ENCODE measurements at places on chromosomes 5 and 9. TPM values are rescaled to one million over a fixed set of nuclear protein-coding genes. Genes with fewer than 3 reads are reported as not detected.

DNA sequence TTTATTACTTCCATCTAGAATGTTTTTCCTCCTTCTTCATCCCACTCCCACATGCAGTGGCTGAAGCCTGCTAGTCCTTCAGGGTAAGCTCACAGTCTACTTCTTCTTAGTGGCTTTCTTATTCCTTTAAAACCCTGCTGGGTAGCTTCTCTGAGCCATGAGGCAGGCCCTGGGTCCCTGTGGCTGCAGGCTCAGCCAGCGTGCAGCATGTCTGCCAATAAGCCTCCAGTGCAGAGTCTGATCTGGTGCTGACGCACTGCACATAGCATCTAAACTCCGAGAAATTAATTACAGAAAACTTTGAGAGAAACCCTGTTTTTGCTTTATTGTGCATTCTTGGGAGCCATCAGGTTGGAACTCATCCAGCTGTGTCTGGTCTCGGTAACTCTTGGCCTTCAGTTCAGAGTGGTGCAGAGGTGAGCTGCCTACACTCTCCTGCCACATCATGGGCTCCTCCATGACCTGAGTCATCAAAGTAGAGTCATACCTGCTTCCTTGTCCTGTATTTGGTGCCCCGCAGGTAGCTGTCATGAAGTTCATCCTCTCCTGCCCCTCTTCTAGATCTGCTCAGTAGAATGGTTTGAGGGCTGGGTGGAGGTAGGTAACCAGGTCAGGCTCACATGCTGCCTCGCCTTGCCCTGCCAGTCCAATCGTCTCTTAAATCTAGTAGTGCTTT lies 339.4 kb downstream of the KDM4C start:
- no peaks in the 10 kb centered on the region for H3K36me3 ChIP-seq
- peaks cover 11% of the 10 kb centered on the region for H3K4me1 ChIP-seq
- H3K4me3 ChIP-seq, result no peak overlapping the region
- no peaks in the 10 kb centered on the region for H3K27me3 ChIP-seq
- no peak overlapping the region for H3K27ac ChIP-seq

DNA sequence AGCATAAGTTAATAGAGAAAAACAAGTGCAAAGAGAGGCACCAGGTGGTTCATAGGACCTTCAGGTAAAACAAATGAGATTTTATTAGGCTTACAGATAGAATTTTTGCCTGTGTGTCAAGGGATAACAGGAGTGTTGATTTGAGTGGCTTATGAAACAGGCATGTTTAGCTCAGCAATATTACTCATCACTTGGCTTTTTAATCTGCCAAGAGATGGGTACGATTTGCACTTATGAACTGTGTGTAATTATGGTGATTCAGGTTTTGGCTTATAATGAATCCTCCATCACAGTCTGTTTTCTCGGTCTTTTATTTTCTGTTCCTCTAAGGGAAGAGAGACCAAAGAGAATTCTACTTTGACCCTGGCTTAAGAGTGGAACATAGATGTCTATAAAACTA lies 199.3 kb downstream of the DMRTA1 start:
- H3K27me3 ChIP-seq, result no peaks in the 10 kb centered on the region
- H3K4me3 ChIP-seq, result no peak overlapping the region
- no peaks in the 10 kb centered on the region for H3K4me1 ChIP-seq
- DNase-seq, result peak; percentile 45

- H3K27ac ChIP-seq, result no peak overlapping the region
- no peaks in the 10 kb centered on the region for H3K4me1 ChIP-seq
- DNase-seq, result no peak
- H3K36me3 ChIP-seq, result no peaks in the 10 kb centered on the region
Observed at GRCh38 chr9:124849801-124850200, 3.5 kb upstream of the WDR38 start.

GRCh38 chr5:122693963-122694362 lies 80.9 kb upstream of the SNX2 start:
- H3K27me3 ChIP-seq, result 0 out of 2 replicates have a peak, but pooled peaks cover 3% of the 10 kb centered on the region
- no peak overlapping the region for H3K4me3 ChIP-seq
- H3K4me1 ChIP-seq, result no peaks in the 10 kb centered on the region
- H3K36me3 ChIP-seq, result no peaks in the 10 kb centered on the region
- DNase-seq, result no peak

GRCh38 chr5:133930813-133931090 lies 37.7 kb downstream of the C5orf15 start:
- no peak overlapping the region for H3K4me3 ChIP-seq
- H3K27ac ChIP-seq, result no peak overlapping the region
- peaks cover 14% of the 10 kb centered on the region for H3K4me1 ChIP-seq
- H3K27me3 ChIP-seq, result no peaks in the 10 kb centered on the region
- H3K36me3 ChIP-seq, result no peaks in the 10 kb centered on the region

DNA sequence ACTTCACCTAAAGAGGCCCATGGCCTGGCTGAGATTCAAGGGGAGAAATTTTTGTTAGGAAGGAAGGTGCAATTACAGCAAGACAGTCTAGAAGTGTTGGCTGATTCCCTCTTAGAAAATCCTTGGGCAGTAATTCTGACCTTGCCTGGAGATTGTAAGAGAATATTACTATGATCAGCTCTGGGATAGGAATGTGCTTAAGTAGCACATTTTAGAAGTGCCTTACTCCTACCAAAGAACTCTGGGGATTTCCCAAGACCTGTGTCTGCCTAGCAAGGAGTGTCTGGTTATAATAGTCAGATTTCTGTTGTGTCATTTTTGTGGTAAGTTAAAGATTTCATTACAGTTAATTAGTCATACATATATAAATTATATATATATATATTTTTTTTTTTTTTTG lies 52.3 kb downstream of the NLN start:
- H3K4me3 ChIP-seq, result no peak overlapping the region
- peaks cover 11% of the 10 kb centered on the region for H3K4me1 ChIP-seq

The STOML2 gene
- total RNA-seq, result 161 TPM
